ENCODE measurements at places on chromosomes 4 and X. TPM values are rescaled to one million over a fixed set of nuclear protein-coding genes. Genes with fewer than 3 reads are reported as not detected.
A peak's percentile ranks its signal among the peaks of the same experiment; 100 is the strongest.

- peak; percentile 87 for DNase-seq
- H3K27ac ChIP-seq: peak overlapping the region; percentile 95
- H3K27me3 ChIP-seq: no peaks in the 10 kb centered on the region
- H3K36me3 ChIP-seq: peaks cover 14% of the 10 kb centered on the region
Measured at GRCh38 chr4:140755774-140756318, 339 bp downstream of the TBC1D9 start.

- no peaks in the 10 kb centered on the region for H3K27me3 ChIP-seq
- no peak for DNase-seq
- H3K36me3 ChIP-seq: no peaks in the 10 kb centered on the region
- H3K27ac ChIP-seq: peak overlapping the region; percentile 64
- peaks cover 46% of the 10 kb centered on the region for H3K4me1 ChIP-seq
Measured at GRCh38 chr4:53189011-53189410, 176.8 kb downstream of the SCFD2 start.

- DNase-seq: no peak
- peaks cover 2% of the 10 kb centered on the region for H3K27me3 ChIP-seq
- no peaks in the 10 kb centered on the region for H3K4me1 ChIP-seq
- H3K4me3 ChIP-seq: no peak overlapping the region
- H3K27ac ChIP-seq: no peak overlapping the region
- no peaks in the 10 kb centered on the region for H3K36me3 ChIP-seq
Measured at GRCh38 chr4:173860094-173860493, 330.1 kb upstream of the HAND2 start.

Gene SHOX
- total RNA-seq: 0.21 TPM

DNA sequence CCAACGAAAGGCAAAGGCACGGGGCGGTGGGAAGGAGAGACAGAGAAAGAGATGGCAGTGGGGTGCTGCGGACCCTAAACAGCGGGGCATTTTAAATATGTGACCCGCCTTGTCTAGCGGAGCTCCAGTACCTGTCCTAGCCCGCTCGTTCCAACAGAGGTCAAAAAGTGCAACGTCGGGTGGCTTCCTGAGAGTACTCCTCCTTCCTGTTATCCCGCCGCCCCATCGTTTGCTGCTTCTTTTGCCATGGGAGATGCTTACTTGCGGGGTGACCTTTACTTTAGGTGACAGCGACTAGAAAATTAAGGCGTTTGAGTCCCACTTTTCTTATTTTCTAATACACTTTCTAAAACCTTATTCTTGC lies 735 bp downstream of the NRK start:
- H3K4me1 ChIP-seq: peaks cover 14% of the 10 kb centered on the region
- no peak for DNase-seq

DNA sequence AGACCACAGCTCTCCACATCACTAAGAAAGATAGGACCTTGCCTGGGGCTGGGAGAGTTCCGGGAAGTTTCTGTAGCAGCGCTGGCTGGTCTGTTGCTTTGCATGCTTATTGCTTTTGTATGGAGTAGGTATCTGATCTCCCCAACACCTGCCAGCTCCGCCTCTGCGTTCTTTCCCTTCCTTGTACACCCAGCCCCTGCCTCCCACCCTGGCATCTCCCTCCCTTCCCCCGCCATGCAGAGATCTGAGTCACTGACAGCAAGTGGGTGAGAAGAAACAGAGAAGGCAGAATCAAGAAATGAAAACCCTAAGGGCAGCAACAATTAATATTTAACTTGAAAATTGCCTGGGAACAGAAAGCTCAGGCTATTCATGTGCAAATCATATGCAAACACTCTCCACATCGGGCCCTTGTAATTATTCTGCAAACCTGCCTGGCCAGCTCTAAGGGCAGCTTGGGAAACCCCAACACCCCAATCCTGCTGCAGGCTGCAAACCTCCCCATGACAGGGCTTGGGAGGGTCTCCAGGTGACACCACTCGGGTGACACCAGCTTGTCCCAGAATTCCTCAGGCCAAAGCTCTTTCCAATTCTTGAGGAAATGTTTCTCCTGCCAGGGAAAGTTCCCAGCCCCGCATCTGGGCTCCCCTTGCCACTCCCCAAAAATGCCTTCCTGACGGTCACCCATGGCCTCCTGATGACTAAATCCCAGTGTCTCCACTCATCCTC lies 257.2 kb downstream of the FBXW7 start:
- H3K4me3 ChIP-seq: no peak overlapping the region

Gene PIM2
- total RNA-seq: 6.4 TPM

GRCh38 chrX:111411983-111412382 lies at the start of gene DCX:
TSS of gene DCX (minus strand) at chrX:111412192. CDS start at chrX:111410398, 1,794 bp downstream.
- H3K27me3 ChIP-seq: no peaks in the 10 kb centered on the region
- no peaks in the 10 kb centered on the region for H3K4me1 ChIP-seq

DNA sequence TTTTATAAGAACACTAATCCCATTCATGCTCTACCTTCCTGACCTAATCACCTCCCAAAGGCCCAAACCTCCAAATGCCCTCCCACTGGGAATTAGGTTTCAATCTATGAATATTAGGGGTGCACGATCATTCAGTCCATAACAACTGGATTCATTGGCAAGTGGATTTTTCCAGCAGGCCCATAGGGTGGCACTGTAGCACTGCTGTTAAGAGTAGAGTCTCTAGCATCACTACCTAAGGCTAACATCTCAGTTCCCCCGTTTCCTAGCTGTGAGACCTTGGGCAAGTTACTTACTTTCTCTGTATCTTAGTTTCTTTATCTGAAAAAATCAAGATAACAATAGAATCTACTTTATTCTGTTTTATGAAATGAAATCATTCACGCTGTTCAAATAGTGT lies 315.8 kb downstream of the STIM2 start:
- H3K27ac ChIP-seq: no peak overlapping the region
- no peaks in the 10 kb centered on the region for H3K36me3 ChIP-seq
- no peaks in the 10 kb centered on the region for H3K4me1 ChIP-seq
- DNase-seq: no peak
- H3K4me3 ChIP-seq: no peak overlapping the region

DNA sequence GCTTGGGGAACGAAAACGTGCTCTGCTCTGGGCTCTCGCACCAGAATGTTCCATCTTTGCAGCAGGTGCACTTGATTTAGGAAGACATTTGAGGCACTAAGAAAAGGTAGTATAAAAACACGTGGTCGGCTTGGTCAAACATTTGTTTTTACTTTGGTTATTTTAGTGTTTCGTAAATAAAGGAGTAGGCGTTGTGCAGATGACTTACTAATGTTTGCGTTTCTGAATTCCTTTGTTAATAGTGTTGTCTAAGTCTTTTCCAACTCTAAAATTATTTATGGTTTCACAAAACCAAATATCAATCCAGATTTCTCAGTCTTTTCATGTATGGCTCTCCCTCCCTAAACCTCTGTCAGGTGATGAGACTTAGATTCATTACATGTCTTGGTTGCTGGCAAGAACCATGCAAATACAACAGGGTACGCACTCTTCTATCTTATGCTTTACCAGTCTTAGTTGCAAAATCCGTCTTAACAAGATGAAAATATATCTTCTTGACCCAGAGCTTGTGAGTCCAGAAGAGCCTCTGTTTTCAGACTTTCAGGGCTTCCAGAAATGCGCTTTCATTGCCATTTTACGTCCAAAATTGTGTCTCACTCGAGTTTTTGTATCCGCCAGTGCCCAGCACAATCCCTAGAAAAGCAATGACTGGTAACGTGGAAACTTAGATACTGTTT lies 686 bp downstream of the MTHFD2L start:
- peak overlapping the region; percentile 82 for H3K27ac ChIP-seq
- DNase-seq: no peak

GRCh38 chr4:118898684-118899138 lies 10.1 kb downstream of the SYNPO2 start:
- no peaks in the 10 kb centered on the region for H3K27me3 ChIP-seq
- H3K27ac ChIP-seq: no peak overlapping the region
- no peak overlapping the region for H3K4me3 ChIP-seq
- no peaks in the 10 kb centered on the region for H3K36me3 ChIP-seq

Gene UGT2A3
- total RNA-seq: not detected

DNA sequence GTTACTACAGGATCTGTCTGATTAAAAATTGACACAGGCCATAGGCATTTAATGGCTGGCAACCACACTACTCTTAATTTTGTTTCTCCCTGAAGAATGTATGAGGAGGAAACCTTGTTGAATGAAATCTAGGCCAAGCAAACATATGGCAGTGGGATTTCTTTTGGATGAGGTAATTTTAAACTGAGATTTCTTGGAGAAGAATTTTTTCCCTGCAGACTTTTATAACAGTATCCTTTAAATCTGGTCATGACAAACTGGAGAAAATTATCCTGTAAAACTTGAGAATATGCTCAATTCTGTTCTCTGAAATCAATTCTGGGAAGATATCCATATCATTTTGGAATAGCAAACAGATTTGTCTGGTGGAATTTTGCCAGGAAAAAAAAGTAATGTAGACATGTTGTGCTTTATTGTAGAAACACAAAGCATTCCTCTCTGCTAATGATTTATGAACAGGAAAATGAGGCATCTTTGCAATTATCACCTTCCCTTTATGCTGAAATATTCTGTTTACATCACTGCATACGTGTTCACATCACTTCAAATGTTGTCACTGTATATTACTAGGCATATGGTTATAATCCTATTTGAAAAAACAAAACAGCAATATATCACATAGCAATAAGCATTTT lies 108.3 kb upstream of the ARSJ start:
- no peak for DNase-seq
- H3K4me3 ChIP-seq: peak overlapping the region; percentile 36
- H3K27ac ChIP-seq: peak overlapping the region; percentile 73
- H3K36me3 ChIP-seq: no peaks in the 10 kb centered on the region
- H3K27me3 ChIP-seq: no peaks in the 10 kb centered on the region

- no peak overlapping the region for H3K4me3 ChIP-seq
- H3K27ac ChIP-seq: no peak overlapping the region
- peaks cover 19% of the 10 kb centered on the region for H3K4me1 ChIP-seq
- no peaks in the 10 kb centered on the region for H3K36me3 ChIP-seq
- H3K27me3 ChIP-seq: peaks cover 3% of the 10 kb centered on the region
- DNase-seq: no peak
Measured at GRCh38 chr4:23458054-23458453, 431.8 kb downstream of the PPARGC1A start.

- no peak for DNase-seq
- no peak overlapping the region for H3K4me3 ChIP-seq
- no peaks in the 10 kb centered on the region for H3K4me1 ChIP-seq
- no peaks in the 10 kb centered on the region for H3K36me3 ChIP-seq
Measured at GRCh38 chr4:4356106-4357041, 30.5 kb upstream of the NSG1 start.

- H3K4me1 ChIP-seq: no peaks in the 10 kb centered on the region
- H3K4me3 ChIP-seq: no peak overlapping the region
- H3K36me3 ChIP-seq: peaks cover 7% of the 10 kb centered on the region
- no peak overlapping the region for H3K27ac ChIP-seq
Measured at GRCh38 chr4:52903273-52903672, 41.2 kb downstream of the RASL11B start.

DNA sequence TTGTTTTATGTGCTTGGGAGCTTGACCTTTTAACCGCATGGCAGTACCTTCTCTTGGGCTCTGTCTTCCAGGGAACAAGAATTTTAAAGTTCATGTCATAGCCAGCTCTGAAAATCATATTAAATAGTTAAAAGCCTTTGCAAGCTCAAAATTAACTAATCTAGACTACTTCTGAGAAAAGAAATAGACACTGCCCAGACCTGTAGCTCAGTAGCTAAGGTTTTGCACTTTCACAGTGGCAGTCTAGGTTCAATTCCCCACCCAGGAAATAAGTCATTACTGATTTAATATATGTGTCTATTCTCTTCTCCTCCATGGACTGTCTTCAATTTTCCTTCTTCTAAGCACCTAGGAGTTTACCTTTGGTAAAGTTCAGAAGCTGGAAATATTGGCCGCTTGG lies 27.4 kb downstream of the HSD17B11 start:
- no peak overlapping the region for H3K4me3 ChIP-seq
- no peaks in the 10 kb centered on the region for H3K27me3 ChIP-seq
- peaks cover 23% of the 10 kb centered on the region for H3K36me3 ChIP-seq

Gene FAM53A
- total RNA-seq: 9.5 TPM

GRCh38 chrX:65667157-65667502 lies 324 bp upstream of the MSN start:
- peak overlapping the region; percentile 64 for H3K4me3 ChIP-seq
- no peaks in the 10 kb centered on the region for H3K36me3 ChIP-seq
- DNase-seq: no peak
- H3K27me3 ChIP-seq: no peaks in the 10 kb centered on the region
- peak overlapping the region; percentile 72 for H3K27ac ChIP-seq

GRCh38 chrX:141904262-141904661 lies 568 bp downstream of the MAGEC1 start:
- DNase-seq: no peak
- no peak overlapping the region for H3K4me3 ChIP-seq
- no peaks in the 10 kb centered on the region for H3K27me3 ChIP-seq
- H3K27ac ChIP-seq: no peak overlapping the region
- H3K4me1 ChIP-seq: no peaks in the 10 kb centered on the region

DNA sequence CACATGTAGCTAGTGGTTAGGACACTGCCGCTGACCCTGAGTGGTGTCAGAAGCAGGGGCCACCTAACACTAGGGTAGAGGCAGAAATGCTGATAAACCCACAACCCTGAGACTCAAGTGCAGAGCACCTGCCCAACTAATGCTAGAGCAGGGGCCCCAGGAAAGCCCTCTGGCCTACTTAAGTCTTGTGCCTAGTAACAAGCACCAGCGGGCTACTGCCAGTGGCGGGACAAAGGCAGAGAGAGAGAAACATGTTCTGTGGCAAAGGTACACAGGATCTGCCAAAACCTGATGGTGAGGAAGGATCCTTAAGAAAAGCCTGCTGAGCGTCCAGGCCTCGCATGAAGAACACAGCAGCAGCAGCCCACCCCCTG lies 172.4 kb downstream of the PRDM5 start:
- H3K4me1 ChIP-seq: peaks cover 8% of the 10 kb centered on the region
- H3K27me3 ChIP-seq: no peaks in the 10 kb centered on the region
- H3K27ac ChIP-seq: no peak overlapping the region
- peaks cover 15% of the 10 kb centered on the region for H3K36me3 ChIP-seq
- no peak for DNase-seq
- H3K4me3 ChIP-seq: no peak overlapping the region

- peaks cover 41% of the 10 kb centered on the region for H3K4me1 ChIP-seq
- H3K4me3 ChIP-seq: no peak overlapping the region
- H3K27me3 ChIP-seq: no peaks in the 10 kb centered on the region
- peak overlapping the region; percentile 93 for H3K27ac ChIP-seq
Measured at GRCh38 chr4:164203476-164203875, 550.5 kb upstream of the SMIM31 start.

Gene SLC9A6
- 16.1 TPM for total RNA-seq

Gene PNMA3
- not detected for total RNA-seq
